Common myeloid progenitor, CD34-positive (primary cell): ENCODE measurements at places on chromosomes 1 and 21.

DNA sequence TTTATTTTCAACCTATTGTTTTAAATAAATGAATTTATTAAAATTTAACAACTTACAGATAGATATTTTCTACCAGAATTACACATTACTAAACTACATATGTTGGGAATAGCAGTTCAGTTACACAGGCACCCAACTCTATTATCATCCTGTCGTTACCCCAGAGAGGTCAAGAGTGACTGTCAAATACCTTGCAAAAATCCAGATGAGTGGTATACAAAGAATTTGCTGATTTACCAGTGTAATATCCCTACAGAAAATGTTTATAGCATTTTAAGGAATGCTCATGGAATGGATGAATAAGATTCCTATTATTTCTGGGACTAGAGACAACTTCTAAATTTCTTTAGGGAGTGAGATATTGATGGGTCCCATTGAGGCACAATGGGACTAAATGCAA is 300.7 kb upstream of the RGS18 start:
- DNase-seq, result no peak

GRCh38 chr1:200610846-200611245 is 9.7 kb downstream of the KIF14 start:
- peak; percentile 41 for DNase-seq

DNA sequence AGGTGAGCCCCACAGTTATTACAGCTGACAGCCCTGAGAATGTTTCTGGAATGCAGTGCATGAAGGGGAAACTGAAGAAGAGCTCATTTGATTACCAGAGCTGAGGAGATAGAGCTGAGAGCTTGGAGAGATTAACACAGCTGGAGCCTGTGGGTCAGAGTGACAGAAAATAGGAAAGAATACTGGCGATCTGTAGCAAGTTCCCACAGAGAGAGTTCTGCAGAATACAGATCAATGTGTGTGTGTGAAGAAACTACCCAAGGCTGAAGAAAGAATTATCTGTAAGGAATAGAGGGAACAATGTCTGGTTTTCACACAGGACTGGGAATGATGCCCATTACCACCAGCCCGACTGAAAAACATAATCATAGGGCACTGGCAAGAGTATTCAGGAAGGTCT is 103.6 kb upstream of the SNX7 start:
- no peak for DNase-seq

DNA sequence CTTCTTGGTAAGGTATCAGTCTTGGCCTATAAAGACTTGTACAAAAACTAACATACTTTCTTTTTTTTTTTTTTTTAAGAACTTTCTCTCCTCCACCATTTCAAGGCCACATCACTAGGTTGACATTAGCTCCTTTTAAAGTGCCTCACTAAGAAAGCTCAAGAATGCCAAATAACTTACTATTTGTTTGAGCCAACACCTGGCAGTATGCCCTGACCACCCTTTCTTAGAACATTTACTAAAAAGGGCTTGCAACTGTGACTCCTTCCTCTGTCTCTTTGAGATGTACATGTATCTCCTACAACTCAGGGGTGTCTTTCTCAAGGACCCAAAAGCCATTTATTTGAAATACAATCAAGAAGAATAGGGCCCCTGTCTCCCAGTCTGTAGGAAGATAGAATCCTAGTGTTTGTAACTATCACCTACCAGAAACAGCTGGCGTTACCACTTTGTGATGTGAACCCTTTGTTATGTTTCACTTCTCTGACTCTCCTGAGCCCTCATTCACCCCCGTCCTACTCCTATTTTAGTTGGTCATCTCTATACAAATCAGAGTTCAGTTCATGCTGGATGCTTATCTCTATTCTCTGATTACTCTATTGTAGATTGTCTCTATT is 12.2 kb upstream of the SAMD13 start:
- DNase-seq, result no peak

GRCh38 chr1:35171579-35171978 is 21.4 kb downstream of the SFPQ start:
- DNase-seq, result no peak

GRCh38 chr1:225949041-225949440 is 8.0 kb upstream of the LEFTY2 start:
- DNase-seq, result no peak

DNA sequence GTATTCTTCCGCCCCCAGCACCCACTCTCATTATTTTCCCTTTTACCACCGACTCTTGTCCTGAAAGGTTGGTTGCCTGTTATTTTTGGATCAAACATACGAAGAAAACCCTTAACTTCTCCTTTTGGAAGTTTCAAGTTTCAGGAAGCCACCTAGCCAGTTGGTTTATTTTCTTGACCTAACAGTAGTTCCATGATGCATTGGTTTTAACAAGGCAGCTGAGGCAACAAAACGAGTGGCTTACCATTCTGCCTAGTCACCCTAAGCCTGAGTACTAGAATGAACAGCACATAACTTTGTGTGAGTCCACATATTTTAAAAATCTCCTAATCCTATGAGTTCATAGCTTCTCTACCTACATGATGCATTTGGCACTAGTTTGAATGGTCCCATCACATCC is 28.9 kb downstream of the OLFM3 start:
- peak; percentile 8 for DNase-seq

GRCh38 chr1:87201768-87202167 is 126.9 kb upstream of the LMO4 start:
- no peak for DNase-seq

GRCh38 chr21:38133240-38133639 is 123.6 kb upstream of the KCNJ15 start:
- DNase-seq, result no peak

DNA sequence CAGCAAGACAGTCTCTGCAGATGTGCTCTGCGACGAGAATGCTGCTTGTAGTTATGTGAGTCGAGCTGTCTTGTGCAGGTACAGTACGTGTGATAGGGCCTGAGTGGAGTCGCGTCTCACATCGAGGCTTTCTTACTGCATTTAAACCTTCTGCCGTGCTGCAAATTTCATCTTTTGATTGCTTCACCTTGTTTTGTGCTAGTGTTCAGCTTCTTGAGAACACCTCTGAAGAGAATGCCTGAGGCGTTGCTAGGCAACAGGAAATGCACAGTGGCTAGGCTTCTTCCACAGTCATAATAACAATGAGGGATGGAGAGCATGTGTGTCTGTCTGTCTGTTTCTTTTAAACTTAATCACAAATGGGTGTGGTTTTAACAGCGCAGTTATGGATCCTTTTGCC is 52.9 kb downstream of the MRPS6 start:
- no peak for DNase-seq

DNA sequence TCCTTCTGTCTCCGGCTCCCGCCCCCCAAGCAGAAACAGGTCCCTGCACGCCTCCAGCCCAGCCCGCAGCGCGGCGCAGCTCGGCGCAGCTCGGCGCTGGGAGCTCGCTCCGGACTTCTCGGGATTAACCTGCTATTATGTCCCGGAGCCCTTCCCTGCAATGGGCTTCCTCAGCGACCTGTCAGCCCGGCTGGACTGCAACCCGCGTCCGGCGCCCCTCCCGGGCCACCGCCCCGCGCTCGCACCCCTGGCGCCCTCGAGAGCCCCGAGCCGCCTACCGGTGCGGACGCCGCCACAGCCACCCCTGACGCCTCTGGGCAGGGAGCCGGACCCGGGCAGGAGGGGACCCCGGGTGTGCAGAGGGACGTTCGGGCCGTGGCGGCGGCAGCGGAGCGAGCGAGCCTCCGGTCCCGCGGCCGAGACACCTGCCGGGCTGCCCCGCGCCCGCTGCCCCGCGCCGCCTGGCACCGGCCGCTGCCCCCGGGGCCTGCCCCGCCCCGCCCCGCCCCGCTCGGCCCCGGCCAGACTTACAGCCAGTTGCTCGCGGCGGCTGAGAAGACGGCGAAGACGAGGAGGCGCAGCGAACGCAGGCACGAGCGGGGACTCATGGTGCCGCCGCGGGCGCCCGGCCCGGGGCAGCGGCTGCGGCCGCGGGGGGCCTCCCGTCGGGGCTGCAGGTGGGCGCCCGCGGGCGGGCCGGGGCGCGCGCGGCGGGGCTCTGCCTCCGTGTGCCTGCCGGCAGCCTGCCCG is 407 bp downstream of the WNT4 start:
- peak; percentile 34 for DNase-seq

DNA sequence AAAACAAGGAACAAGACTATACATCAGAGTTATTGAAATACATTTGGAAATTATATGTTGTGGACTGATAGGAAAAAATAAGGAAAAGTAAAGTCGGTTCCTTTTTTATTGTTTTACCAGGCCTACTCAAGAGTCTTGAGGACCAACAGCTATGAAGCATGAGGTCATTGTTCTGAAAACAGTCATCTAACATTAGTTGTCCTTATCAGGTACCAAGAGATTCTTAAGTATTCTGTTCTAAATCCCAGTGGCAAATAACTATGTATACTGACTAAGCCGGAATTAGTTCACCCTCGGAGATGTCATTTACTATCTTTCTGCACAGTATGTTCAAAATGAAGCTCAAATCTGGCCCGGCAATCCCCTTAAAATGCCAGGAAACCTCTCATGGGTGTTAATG is 585 bp downstream of the ADGRL4 start:
- no peak for DNase-seq
